IPS DF 19.7 (cell line): ENCODE measurements at places on chromosomes 5 and 9.

DNA sequence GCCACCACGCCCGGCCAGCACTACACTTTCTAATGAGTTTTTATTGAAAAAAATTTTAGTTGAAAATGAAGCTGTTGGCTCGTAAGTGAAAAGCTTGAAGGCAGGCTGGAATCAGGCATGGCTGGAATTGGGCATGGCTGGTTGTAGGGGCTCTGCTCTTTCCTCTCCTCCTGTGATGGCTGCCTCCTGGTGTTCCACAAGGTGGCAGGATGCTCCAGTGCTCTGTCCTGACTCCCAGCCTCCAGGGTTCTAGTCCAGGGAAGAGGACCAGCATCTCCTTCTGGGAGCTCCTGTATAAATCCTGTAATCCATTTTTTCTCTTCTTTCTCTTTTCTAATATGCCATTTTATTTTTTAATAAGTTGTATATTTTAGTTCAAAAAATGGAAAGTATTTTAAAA lies 57.2 kb upstream of the DHFR start:
- peak; percentile 45 for DNase-seq

DNA sequence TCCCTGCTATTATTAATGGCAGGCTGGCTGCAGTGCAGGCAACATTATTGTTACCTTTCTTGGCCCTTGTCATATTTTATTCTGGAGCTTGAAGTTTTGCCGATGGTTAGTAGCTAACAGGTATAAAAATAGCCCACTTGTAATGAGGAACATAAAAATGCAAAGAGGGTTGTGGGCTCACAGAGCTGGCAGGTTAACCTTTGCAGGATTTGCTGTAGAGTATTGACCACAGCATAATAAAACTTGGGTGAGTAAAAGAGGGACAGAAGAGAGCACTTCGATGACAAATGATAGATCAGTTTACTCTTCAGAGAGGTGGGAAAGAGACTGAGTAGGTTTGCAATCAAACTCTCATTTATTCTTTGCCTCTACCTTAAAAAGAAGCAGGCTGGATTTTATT lies 49.7 kb upstream of the SGCD start:
- DNase-seq: no peak

GRCh38 chr5:462051-462481 lies 19.1 kb downstream of the EXOC3 start:
- no peak for DNase-seq

- DNase-seq: peak; percentile 25
These were observed 10.6 kb downstream of the FSD1L start for GRCh38 chr9:105458404-105458803.

GRCh38 chr5:17316970-17317459 lies 99.6 kb downstream of the BASP1 start:
- no peak for DNase-seq

DNA sequence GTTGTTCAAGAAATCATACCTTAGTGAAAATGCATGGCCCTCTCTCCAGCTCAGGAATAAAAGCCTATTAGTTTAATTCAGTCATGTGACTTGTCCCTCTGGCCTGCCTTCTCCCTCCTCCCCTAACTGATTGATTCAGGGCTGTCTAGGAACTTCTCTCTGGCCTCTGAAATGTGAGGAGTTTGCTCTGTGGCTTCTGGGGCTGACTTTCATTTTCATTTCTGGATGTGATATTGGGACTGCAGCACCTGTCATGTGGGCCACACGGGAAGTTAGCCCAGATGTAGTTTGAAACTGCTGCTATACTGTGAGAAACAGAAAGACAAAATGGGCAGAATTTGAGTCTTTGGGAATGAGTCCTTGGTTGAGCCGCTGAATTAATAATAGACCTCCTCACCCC lies 44.8 kb downstream of the PARP8 start:
- no peak for DNase-seq

DNA sequence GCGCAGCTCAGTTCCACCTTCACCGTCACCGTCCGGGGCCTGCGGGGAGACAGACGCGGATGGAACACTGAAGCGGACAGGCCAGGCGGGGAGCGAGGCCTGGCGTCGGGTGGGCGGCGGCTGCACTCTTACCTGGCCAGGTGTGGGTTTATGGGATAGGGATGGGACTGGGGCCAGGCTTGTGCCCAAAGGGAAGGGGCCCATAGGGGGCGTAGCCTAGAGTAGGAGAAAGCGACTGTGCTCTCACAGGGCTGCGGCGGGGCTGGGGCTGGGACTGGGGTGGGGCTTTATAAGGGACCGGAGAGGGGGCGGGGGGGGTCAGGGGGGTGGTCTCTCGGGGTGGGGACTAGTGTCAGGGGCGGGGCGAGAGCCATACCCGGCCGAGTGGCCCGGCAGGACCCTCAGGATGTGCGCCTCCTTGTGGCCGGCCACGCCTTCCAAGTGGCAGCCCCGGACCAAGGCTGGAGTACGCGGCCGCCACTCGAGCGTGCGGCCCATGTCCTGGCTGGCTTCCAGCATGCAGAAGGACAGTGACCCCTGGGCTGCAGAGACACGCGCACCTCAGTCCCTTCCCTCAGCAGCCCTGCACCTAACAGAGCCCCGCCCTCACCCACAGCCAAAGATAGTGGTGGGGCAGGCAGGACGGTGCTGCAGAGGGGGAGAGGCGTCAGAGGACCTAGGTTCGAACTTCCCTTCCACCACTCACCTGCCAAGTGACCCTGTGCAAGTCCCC lies 22.8 kb downstream of the FPGS start:
- DNase-seq: no peak

GRCh38 chr5:123000731-123001130 lies 35.8 kb downstream of the PPIC start:
- DNase-seq: no peak
